ENCODE measurements at places on chromosomes 16 and 17.

- DNase-seq = peak; percentile 21
Observed at GRCh38 chr17:45172541-45173286, 11.0 kb downstream of the HEXIM2 start.

DNA sequence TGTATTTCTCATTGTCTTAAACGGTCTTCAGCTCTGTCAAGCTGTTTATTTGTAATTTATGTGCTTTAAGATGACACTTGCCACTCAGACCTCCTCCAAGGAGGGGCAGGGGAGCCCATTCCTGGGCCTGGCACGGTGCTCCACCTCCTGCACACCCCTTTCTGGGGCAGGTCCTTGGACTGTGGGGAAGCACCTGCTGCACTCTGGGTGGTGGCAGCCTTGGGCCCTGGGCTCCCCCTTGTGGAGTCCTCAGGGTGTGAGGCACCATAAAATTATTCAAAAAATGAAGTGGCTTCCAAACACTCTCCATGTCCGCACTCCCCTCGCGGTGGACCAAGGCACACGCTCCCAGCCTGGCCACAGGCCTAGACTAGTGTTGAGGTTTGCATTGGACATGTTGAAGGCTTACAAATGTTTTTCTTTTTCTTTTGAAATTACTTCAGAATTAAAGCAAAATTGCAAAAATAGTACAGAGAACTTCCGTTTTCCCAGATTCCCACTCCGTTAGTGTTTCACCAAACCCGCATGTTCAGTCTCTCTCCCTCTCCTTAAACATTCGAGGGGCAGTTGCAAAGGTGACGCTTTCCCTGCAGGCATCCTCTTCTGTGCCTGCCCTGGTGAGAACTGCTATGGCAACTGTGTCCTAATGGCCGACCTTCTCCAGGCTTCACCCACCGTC is 32.4 kb downstream of the FOXK2 start:
- peak; percentile 58 for DNase-seq

- no peak for DNase-seq
Observed at GRCh38 chr16:54447576-54448440, 161.2 kb upstream of the IRX3 start.

GRCh38 chr16:2611499-2611862 is 70.8 kb upstream of the KCTD5 start:
- DNase-seq = no peak

GRCh38 chr17:39861235-39861634 is 2.9 kb downstream of the IKZF3 start:
- no peak for DNase-seq

- no peak for DNase-seq
Observed at GRCh38 chr16:71347146-71347545, 11.4 kb upstream of the CALB2 start.

GRCh38 chr16:31177136-31177535 is 2.8 kb upstream of the FUS start:
- no peak for DNase-seq

DNA sequence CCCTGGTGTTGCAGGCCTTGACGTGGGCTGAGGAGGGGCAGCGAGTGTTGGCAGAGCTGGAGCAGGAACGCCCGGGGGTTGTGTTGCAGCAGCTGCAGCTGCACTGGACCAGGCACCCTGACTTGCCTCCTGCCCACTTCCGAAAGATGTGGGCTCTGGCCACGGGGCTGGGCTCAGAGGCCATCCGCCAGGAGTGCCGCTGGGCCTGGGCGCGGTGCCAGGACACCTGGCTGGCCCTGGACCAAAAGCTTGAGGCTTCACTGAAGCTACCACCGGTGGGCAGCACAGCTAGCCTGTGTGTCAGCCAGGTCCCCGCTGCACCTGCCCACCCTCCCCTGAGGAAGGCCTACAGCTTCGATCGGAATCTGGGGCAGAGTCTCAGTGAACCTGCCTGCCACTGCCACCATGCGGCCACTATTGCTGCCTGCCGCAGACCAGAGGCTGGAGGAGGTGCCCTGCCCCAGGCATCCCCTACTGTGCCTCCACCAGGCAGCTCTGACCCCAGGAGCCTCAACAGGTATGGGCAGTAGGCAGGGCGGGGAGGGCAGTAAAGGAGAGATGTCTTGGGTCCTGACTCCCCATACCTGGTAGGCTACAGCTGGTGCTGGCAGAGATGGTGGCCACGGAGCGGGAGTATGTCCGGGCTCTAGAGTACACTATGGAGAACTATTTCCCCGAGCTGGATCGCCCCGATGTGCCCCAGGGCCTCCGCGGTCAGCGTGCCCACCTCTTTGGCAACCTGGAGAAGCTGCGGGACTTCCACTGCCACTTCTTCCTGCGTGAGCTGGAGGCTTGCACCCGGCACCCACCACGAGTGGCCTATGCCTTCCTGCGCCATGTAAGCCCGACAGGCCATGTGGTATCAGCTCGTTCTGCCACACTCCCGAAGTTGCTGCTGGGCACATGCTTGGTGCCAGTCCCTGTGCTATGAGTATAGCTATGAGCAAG is 5.6 kb downstream of the PLEKHG4 start:
- no peak for DNase-seq

DNA sequence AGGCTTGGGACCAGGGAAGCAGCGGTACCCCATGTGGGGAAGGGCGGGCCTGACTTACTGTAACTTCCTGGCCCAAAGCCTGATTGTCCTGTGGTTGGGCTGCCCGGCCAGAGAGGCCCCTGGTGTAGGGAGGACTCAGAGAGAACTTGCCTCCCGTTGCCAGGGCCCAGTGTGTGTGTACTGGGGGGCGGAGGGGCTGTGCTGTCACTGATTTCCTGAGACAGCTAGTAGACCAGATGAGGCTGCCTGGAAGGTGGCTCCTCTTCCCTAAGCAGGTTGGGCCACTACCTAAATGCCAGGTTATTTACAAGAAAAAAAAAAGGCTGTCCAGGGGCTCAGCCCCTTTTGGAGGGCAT is 16.7 kb downstream of the SOCS3 start:
- no peak for DNase-seq

DNA sequence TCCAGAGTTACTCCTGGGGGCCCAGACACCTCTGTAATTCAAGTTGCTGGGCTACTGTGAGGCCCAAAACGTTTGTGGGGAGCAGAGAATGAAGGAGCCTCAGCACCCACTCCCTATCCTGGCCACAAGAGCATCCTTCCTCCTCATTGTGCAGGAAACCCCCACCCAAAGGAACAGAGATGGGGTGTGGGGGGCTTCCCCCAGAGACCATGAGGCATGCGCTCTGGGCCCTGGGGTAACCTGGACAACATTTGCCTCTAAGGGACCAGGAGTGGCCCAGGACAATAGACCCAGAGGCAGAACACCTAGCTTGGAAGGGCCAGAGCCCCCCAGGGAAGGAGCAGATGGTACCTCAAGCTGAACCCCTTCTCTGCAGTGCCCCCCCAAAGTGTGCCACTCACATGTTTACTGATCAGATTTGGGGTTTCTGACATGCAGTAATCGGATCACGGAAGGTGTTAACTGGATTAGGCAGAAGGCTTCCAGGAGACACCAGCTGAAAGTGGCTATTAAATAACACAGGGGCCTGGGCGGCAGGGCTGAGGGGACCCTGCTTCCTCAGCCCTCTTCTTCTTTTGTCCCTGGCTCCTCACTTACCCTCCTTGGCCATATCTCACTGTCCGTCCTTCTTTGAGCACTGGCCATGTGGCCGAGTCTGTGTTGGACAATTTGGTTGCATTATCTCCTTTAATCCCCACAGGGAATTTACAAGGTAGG is 50.8 kb downstream of the SDK2 start:
- no peak for DNase-seq

GRCh38 chr16:80924372-80924978 is 82.2 kb downstream of the CMC2 start:
- no peak for DNase-seq

GRCh38 chr17:57755480-57756070 is 10.5 kb upstream of the CCDC182 start:
- no peak for DNase-seq

DNA sequence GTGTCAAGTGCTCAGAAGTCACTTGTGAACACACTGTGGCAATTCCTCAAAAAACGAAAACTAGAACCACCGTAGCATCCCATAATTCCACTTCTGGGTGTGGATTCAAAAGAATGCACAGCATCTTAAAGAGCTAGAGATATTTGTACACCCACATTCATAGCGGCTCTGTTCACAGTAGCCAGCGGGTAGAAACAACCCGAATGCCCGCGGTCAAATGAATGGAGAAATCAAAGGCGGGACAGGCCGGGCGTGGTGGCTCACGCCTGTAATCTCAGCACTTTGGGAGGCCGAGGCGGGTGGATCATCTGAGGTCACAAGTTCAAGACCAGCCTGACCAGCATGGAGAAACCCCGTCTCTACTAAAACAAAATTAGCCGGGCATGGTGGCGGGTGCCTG is 337.5 kb downstream of the SEC14L1 start:
- DNase-seq = no peak

- DNase-seq = no peak
Observed at GRCh38 chr17:57044976-57045867, 39.8 kb upstream of the AKAP1 start.

DNA sequence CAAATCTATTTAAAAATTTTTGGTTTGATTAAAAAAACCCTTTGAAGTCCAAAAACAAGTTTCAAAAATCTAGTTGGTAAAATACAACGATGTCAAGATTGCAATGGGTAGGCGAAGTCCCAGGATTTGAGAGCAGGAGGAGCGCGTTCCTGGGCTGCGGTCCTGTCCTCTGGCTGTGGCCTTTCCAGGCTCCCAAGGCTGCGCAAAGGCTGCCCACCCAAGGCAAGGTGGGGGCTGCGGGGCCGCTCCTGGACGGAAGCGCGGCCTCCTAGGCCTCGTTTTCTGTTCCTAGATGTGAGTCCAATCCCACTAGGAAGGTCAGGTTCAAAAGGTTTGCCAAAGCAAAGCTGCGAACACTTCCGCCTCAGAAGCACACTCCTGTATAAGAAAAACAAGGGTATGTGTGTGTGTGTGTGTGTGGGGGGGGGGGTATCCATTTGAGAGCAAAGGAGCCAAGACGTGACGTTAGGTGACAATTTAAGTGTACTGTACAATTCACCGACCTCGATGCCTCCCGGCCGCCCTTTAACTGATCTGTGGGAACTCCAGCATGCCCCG is 9.2 kb downstream of the AHSP start:
- DNase-seq = no peak

Measured in stimulated activated CD4-positive, alpha-beta T cell treated with anti-CD3 and anti-CD28 coated beads, Interleukin-1b, Interleukin-23, amount 100 ng/mL, for 1 hour (primary cell).